ENCODE measurements at places on chromosomes 11 and 22.

DNA sequence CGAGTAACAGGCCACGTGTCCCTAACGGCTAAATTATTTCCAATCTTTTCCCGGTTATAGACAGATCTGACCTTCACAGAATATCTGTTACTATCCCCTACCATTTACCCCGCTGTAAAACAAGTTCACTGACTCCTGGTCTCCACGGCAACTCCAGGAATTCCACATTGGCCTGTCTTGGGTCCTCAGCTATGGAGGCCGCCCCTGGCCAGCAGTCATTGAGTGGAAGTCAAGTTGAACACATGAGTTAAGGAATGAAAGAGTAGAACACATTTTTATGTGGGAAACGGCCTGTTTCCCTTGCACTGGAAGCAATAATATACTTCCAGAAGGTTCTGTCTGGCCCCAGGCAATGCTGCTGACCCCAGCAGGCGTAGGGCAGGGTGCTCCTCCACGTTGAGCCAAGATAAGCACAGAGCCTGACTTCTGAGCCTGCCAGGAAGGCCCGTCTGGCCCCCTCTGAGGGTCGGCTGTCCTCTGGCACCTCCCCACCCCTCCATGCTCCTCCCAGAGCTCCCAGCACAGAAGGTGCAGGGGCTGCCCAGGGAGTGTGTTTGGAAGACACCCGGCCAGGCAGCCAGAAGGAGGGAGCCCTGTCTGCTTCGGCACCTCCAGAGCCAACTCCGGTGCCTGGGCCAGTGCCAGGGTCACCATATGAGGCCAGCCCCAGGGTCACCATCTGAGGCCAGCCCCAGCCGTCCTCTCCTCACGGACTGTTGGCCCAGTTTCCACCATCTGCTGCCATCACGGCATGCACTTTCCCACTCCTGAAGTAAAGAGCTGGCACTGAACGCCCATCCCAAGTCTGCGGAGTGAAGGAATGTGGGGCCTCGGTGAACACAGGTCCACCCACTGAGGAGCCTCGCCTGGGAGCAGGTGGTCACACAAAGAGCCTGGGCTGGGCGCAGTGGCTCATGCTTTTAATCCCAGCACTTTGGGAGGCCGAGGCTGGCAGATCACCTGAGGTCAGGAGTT is 813.2 kb downstream of the BRD1 start:
- no peak for DNase-seq

DNA sequence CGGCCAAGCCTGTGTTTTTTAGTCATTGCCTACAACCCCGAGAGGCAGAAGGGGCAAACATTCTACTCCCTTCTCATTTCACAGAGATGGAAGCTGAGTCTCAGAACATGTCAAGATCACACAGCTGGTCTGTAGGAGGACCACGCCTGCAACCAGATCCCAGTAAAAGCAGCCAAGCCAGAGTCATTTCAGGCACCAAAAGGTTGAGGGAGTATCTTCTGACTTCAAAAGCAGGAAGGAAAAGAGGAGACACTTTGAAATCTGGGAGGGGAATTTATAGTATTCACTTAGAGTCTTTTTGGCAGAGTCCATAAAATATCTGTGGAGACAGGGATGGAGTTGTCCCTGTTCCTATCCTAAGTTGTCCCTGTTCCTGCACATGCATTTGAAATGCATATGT is 17.9 kb upstream of the ZDHHC13 start:
- no peak for DNase-seq

DNA sequence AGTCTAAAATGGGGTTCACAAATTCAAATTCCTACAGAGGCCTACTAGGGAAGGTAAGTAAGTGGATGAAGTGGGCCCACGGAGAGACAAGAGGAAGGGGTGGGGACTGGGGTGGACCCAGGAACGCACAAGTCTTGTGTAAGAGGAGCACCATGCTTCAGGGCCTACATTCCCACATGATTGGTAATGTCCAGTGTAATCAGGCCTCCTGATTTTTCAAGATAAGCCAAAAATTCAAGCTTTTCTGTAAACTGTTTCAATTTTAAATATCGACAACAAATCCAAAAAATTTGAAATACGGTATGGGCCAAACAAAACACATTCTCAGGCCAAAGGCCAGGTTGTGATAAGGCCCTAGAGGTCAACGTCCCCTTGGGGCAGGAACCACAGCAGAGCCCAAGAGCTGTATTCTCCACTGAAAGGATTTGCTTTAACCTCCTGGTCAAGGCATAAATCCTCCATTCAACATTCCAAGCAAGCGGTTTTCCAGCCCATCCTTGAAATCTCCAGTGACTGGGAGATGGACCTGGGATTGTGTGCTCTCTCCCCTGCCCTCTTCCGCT is 116.4 kb downstream of the TRIM29 start:
- DNase-seq, result no peak

GRCh38 chr11:126492331-126493082 is 137.0 kb downstream of the ST3GAL4 start:
- no peak for DNase-seq

DNA sequence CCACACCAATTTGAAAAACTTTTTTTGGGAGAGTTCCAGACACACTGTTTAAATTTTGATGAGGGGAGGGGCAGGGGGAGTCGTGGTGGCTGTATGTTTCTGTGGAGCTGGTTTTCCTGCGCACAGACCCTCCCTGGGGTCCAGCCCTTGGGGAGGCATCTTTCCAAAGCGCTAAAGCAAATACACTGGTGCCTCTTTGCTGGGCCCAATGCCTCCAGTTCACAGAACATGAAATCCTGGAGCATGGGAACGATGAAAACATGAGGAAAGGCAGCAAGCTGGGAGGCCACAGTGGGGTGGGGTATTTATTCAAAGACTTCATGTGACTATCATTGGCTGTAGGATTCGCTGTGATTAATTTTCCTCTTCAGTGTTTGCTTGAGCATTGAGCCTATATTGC is 135.3 kb downstream of the CCDC34 start:
- no peak for DNase-seq

GRCh38 chr22:47016631-47017030 is 254.2 kb downstream of the TBC1D22A start:
- DNase-seq, result no peak

- no peak for DNase-seq
Measured at GRCh38 chr11:74746868-74747267, 1.8 kb upstream of the RNF169 start.

DNA sequence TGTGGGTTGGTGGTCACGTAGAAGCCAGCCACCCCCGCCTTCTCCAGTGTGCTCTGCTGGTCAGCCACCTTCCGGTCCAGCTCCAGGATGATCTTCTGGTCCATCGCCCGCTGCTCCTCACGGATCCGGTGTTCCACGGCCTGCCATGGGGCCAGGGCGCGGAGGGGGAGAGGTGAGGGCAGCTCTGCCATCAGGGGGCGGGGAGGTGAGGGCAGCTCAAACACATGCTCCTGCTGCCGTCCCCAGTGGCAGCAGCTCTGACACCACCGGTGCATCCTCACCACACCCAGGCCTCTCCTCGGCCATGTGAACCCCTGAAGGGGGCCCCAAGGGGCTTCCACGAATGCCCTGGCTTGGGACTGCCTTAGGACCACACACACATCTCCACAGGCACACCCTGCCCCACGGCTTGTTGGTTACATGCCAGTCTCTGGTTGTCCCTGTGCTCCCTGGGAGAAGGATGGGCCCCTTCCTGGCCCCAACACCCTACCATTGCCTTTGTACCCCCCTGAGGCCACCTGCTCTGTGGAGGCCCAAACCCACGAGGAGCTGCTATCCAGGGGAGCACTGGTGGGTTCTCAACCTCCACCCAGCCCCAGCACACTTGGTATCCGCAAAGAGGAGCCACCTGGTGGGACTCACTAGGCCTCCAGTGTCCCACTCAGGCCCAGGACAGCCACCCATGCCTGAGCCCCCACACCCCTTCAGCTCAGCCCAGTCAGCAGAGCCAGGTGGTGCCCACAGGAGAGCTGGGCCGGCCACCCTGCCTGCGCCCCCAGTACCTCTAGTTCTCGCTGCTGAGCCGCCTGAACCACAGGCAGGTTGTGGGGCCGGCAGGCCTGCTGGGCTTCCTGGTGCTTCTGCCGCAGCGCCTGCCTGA is 4.3 kb downstream of the DGCR6L start:
- no peak for DNase-seq

- DNase-seq, result peak; percentile 27
Measured at GRCh38 chr11:110366291-110366690, 63.5 kb upstream of the FDX1 start.

DNA sequence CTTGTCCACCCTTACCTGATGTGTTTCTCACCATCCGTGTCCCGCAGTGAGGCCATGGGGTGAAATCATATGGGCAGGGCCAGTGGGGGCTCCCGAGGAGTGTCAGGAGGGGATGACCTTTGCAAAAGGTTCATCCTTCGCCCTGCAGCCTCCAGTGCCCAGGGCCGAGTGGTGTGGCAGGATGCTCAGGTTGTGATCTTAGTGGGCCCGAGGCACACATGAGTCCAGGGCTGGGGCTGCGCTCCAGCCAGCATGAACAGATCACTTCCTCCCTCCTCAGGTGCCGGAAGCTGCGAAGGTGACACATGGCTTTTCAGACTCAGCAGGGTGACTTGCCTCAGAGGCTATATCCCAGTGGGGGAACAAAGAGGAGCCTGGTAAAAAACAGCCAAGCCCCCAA is 2.8 kb upstream of the FKBP2 start:
- DNase-seq, result no peak

- no peak for DNase-seq
Measured at GRCh38 chr11:115872416-115872815, 368.2 kb upstream of the CADM1 start.

DNA sequence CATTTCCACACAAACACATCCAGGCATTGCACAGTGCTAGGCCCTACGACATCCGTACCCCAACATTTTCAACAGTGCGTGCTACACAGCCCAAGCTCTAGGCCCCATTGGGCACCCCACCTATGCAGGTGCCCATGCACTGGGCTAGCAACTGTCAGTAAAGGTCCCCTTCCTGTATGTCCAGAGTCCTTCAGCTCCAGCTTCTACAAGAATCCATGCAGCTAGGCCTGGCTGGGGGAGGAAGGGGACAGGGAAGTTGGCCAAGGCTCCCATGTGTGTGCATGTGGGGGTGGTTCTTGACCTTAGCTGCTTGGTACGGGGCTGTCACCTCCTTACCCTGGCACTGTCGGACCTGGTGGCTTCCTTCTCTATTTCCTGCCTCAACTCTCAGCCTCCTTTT is 1.3 kb downstream of the B3GAT1 start:
- DNase-seq, result no peak

DNA sequence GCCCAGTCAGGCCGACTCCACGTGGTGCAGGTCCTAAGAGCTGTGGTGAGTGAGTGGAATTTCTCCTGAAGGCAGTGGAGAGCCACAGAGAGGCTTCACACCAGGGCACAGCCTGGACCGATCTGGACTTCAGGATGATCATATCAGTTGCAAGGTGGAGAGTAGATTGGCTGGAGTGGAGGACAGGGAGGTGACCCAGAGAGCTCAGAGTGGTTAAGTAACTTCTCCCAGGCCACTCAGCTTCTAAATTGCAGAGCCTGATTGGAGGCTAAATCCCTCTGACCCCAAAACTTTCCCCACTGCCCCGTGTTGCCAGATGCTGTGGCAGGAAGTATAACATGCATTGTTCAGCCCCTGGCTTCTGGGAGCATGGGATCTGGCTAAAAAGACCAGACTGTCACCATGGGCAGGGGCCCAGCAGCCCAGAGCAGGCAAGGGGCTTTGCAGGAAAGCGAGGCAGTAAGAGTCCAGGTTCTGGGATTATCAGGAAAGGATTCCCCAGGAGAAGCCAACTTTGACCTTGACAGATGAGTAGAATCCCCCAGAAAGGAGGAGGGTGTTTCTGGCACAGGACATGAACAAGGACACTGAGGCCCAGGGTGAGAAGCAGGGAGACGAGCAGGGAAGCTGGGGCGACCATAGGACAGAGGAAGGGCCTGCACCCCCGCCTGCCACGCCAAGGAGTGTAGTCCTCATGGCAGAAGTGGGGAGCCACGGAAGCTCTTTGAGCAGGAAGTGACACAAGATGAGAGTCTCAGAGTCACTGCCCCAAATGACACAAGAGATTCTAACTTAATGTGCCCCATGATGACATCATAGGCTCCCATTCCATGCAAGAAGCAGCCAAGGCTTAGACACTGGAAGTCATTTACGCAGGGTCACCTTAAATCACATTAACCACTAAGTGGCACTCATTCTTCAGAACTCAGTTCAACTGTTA is 4.8 kb downstream of the SLC35C1 start:
- no peak for DNase-seq

DNA sequence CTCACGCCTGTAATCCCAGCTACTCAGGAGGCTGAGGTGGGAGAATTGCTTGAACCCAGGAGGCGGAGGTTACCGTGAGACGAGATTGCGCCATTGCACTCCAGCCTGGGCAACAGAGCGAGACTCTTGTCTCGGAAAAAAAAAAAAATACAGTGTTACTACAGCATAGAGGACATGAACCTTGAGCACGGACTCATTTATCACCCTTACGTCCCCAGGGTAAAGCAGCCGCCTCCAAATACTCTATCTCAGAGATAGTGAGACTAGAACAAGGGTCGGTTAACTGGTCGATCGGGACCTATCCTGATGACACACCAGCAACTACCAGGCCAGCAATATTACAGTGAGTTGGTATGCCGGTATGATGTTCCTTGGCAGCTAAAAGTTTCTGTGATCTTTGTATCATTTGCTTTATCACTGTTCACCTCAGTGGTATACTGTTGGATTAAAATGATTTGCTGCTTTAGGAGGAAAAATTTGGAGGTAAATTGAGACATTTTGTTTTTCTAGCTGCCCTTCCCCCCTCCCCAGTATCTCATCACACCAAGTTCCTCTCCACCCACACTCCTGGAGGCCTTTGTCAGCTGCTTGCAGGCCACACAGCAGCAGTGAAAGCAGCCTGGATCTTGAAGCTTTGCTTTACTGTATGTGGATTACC is 7.0 kb upstream of the SIDT2 start:
- no peak for DNase-seq

GRCh38 chr22:28874811-28875320 is 8.5 kb upstream of the ZNRF3 start:
- no peak for DNase-seq

- no peak for DNase-seq
Measured at GRCh38 chr11:19817870-19818269, 105.2 kb downstream of the NAV2 start.

DNA sequence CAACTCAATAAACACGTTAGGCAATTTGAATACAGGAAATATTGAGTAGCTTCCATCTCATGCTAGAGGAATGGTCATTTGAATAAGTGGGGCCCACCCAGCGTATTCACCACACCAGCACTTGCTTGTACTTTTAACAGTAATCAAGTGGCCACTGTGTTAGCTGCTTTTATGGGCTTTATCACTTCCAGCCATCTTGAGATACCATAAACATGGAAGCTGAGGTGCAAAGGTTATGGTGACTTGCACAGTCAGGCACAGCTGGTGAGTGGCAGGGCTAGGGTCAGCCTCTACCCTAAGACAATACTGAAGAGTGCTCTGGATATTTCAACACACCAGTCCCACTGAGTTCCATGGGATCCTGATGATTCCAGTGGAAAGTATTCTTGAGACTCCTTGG is 6.7 kb downstream of the JOSD1 start:
- DNase-seq, result no peak

- no peak for DNase-seq
Measured at GRCh38 chr11:8596504-8597046, 2.5 kb upstream of the STK33 start.

DNA sequence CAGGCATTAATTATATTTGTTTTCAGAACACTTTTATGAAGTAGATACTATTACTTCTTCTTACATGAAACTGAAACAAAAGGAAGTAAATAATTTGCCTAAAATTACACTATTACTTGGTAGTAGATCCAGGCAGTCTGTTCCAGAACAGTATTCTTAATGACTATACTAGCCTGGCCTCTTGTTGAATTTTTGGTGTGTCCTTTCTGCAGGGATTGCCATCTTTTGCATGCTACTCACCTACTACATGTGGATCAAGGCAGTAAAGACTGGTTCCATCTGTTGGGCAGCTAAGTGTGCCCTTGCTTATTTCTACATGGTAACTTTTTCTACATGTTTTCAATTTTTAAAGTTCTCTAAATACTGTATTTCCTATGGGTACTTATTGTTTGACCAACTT is 12.8 kb downstream of the STT3A start:
- no peak for DNase-seq

Measured in NCI-H2107 (cell line).